M059J (cell line): ENCODE measurements at places on chromosomes 5 and 9.

DNA sequence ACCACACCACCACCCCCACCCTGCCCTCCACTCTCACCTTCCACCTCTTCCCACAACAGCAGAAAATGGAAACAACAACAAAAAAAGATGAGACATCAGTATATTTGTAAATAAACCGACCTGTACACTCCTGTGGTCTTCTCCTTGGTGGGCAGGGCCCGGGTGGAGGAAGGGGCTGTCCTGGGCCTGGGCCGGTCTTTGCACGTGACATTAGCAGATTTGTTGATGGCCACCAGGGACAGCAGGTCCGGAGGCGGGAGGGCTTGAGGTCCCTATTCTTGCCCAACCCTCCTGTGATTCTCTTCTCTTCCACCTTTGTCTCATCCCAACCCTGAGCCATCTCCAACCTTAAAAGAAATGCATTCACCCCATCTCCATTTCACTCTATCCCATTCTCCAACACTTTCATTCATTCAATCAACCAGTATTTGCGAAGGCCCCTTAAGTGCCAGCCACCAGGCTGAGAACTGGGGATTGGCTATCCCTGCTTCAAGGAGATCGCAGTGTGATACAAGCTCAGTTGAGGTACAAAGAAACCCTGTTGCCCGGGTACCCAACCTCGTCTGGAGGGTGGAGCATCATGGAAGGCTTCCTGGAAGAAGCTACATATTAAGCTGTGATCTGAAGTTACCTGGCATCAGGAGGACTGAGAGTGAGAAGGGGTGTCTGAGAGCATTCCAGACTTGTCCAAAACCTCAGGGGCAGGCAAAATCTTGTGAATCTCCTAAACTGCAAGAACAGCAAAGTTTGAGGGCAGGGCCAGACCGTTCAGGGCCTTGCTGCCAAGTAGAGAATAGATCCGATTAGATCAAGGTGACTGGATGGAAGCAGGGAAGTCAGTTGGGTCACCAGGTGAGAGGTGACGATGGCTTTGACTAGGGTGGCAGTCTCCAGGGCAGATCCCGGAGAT, 87.4 kb downstream of the LMX1B start:
- DNase-seq = no peak

DNA sequence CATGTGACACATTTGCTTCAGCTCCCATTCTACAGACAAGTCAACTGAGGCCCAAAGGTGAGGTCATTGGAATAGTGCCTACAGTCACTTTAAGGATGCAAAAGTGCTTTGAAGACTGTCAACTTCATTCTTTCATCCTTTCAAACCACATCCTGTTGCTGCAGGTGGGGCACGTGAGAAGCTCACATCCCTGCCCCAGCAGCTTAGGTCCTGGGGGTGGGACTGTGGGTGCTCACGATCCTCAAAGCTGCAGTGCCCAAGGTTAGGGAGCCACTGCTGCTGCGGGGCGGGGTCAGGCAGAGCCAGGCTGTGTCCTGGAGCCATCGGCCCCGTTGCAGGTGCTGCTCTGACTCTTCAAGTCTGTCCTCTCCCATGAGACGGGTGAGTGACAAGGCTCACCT, 57.9 kb upstream of the IER5L start:
- no peak for DNase-seq

DNA sequence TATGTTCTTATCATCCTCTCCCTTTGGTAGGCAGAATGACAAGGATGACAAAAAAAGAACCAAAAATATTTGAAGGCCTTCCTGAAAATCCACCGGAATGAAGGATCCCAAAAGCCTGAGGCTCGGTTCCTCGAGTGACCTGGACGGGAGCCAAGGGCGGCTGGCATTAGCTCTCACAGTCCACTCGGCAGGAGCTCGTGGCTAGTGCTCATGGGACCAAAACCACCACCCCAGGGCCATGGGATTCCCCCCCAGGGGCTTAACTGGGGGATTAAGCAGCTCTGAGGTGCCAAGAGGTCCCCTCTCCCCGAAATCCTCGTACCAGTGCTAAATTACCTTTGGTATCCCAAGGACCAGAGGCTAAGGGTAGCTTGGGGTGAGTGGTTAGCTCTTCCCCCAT, 586 bp upstream of the PDZD2 start:
- peak; percentile 27 for DNase-seq

GRCh38 chr5:167952278-167952995, 339.0 kb upstream of the WWC1 start:
- no peak for DNase-seq

- no peak for DNase-seq
Observed at GRCh38 chr9:98287384-98287783, 31.9 kb upstream of the TBC1D2 start.
